ENCODE measurements at places on chromosomes 16 and 17.

GRCh38 chr17:79045842-79046196 is 21.9 kb downstream of the C1QTNF1 start:
- DNase-seq: peak; percentile 51

DNA sequence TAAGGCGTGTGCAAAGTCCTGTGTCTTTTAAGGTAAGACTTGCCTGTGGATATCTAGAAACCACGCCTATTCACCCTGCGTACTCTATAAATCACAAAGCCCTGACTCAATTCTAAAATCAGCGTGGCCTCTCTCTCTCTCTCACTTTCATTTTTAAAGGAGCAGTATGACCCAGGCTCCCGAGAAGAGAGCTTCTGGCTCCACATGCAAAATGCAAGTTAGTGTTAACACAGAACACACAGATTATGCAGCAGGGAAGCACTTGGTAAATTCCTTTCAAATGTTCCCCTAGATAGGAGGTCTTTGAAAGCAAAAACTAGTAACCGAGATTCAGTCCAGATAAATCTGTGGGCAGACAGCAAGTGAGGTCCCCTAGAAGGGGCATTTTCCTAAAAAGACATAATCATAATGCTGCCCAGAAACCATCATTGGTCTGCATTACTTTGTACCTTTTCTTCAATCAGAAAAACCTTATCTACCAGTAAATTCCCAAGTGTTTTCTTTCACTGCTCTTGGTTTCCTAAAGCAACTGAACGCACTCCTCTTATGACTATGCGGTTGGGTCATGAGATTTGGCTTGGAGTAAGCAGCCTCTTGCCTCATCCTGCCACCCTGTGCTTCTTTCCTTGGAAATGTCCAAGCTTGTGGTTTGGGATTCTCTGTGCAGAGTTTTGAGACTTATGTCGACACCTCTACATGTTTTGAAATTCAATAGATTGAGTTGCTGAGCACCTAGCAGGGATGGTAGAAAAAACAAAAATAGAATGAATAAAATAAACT is 31.7 kb upstream of the KCNJ2 start:
- DNase-seq: no peak

DNA sequence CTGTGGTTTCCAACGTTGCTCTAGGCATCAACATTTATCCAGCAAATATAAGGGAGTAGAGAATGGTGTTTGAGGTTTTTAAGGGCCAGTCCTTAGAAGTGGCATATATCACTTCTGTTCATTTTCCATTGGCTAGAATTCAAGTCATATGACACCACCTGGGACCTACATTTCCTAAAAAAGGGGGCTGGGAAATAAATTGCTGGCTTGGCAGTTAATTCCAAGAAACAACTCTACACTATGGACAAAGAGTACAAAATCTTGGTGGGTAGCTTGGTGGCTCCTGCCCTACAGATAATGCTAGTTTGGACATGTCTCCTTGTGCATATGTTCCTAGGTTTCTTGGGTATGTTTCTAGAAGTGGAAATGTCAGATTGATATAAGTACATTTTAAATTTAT is 7.6 kb downstream of the PPM1E start:
- DNase-seq: no peak

- no peak for DNase-seq
These were observed 381.8 kb downstream of the SOX9 start for GRCh38 chr17:72502371-72503341.

DNA sequence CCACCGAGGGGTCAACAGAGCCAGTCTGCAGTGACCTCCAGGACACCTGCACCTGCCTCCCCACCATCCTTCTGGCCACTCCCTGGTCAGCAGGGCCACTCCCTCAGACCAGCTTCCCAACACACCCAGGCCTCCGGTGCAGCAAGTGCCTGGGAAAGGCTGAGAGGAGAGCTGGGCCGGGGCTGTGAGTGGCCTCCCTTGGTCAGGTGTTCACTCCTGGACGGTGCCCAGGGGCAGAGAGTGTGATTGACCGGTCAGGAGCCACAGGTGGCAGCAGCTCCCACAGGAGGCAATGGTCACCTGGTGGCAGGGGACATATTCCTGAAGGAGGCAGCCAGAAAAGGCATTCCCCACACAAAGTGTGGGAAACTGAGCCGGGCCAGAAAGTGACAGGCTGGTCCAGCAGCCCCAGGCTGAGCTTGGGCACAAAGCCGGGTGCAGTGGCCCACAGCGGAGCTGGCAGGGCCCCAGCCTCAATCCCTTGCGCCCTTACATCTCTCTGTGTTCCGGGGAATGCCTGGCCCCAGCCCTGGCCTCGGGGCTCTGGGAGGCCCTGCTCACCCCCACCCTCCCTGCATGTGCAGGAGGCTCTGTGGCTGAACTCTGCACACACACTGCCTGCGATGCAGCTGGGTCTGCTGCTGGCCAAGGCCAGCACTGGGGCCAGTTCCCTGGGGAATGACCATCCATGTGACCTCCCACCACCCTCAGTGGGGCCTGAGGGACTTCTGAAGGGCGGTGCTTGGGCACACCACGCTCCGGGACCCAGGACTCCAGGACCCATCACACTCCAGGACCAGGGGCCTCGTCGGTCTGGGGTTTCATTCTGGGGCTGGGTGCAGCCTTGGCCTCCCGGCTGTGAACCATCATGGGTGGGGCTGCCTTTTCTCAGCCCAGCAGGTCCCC is 1.2 kb upstream of the C17orf99 start:
- no peak for DNase-seq

DNA sequence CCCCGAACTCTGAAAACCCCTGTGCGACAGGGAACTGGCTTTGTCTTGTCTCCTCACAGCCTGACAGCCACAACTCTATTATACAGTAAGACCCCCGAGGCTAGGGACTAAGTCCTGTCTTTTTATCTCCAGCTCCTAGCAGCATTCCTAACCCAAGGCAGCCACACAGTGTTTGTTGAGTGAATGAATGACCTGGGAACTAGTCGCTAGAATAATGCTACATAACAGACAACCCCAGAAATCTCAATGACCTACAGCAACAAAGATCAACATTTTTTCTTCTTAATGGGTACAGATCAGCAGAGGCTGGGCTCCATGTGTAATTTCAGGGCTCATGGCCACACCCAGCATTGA is 71.4 kb upstream of the TNRC6C start:
- no peak for DNase-seq

DNA sequence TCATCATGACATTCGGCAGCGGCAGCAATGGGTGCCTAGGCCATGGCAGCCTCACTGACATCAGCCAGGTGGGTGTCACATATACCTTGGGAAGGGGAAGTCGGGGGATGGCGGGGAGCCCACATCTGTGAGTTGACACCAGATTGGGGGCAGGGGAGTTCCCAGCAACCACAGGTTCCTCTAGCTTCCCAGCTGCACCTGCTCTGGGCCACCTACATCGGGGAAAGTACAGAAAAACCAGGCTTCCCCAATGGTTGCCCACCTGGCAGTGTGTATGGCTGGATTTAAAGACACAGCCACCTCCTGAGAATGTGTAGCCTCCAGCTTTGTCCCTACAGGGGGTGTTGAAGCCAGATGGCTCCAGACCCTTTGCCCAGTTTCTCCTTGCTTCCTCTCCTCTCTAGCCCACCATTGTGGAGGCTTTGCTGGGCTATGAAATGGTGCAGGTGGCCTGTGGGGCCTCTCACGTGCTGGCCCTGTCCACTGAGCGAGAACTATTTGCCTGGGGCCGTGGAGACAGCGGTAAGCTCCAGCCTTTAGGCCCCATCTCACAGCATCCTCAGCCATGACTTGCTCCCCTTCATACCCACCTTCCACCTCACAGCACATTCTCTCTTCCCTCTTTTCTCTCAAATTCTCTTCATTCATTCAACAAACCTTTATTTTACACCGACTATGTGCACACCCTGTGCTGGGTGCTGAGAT is 5.0 kb upstream of the TRAF4 start:
- DNase-seq: peak; percentile 82

- DNase-seq: no peak
These were observed 1.4 kb downstream of the NT5C start for GRCh38 chr17:75130059-75130631.

- peak; percentile 78 for DNase-seq
These were observed 17.9 kb downstream of the UTP4 start for GRCh38 chr16:69150146-69150865.

DNA sequence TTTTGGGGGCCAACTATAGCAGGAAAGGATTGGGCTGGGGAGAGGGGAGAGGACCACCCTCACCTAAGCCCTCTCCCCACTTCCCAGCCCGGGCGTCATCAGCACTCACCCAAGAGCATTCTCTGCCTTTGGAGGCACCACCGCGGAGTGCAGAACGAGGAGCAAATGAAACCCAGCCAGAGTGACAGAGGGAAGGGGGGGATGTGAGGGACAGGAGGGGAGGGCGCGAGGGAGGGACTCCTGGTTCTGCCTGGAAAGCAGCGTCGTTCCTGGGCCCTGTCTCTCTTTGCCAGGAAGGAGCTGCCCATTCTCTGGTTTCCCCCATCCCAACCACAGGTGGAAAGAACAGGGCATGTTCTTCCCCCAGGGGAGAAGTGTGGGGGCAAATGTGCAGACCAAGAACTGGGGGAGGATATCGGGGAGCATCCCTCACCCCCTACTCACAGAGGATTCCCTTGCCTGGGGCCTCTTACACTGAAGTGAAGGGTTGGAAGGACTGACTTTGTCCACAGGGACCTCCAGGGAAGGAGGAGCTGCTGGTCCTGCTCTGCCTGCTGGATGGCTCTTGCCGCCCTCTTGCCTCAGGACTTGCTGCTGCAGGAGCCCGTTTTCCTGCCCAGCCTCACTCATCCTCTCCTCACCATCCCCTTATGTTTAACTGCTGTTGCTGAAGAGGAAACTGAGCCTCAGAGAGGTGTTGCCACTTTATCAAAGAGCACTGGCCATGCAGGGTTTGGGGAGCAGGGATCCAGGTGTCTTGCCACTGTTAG is 3.5 kb upstream of the C17orf113 start:
- no peak for DNase-seq

GRCh38 chr16:81945665-81946064 is 65.6 kb downstream of the SDR42E1 start:
- no peak for DNase-seq

GRCh38 chr17:18039535-18040260 is 490 bp downstream of the GID4 start:
- DNase-seq: no peak

DNA sequence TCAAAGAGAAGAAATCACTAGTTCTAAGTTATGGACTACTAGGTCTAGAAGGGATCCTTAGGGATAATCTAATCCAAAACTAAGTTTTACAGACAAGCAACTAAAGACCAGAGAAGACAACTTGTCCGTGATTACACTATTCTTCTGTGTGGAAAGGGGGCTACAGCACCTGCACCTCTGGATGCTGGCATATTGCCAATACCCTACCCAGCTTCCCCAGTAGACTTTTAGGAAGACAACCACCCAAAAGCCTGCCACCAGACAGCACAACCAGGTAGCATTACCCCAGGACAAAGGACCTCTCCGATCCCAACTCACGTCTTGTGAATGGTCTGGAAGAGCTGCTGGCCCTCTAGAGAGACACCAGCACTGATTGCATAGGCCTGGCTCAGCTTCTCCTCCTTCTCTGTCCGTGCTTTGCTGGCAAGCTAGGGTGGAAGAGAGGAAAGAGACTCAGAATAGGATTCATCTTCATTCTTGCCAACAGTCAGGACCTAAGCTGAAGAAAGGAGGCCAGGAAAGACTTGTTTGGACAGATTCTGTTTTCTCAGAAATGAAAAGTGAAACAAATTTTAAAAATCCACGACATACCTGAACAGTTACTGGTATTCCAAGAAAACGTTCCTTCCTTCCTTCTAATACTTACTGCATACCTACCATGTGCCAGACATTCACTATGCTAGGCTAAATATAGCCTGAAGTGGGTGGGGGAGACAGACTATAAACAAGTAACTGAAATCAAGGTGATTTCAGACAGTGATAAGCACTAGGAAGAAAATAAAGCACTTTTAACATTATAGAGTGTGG is 25.3 kb upstream of the TMEM101 start:
- DNase-seq: no peak

DNA sequence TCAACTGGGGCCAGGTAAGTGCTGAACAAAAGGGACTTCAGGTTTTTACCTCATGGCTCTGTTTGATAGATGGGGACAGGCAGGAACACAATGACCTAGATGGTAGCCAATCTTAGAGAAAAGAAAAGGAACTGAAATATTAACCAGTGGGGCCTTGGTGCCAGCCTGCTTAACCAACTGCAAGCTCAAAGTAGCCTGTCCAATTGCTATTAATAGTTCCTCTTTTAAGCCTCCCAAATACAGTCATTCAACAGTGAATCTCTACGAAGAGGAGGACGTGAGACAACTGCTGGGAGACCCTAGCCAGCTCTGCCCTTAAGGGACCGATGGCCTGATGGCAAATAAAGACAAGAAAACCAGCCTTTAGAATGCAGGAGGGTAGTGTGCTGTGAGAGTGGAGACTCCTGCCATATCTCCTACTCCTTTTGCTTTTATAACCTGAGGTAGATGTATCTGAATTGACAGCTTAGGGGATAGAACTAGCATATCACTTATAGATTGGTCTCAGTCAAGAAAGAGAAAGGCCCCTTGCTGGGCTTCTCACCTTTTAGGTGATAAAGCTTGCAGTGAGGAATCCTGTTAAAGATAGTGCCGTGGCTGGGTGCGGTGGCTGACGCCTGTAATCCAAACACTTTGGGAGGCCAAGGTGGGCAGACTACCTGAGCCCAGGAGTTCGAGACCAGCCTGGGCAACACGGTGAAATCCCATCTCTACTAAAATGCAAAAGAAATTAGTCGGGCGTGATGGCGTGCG is 28.3 kb downstream of the ARSG start:
- DNase-seq: no peak

DNA sequence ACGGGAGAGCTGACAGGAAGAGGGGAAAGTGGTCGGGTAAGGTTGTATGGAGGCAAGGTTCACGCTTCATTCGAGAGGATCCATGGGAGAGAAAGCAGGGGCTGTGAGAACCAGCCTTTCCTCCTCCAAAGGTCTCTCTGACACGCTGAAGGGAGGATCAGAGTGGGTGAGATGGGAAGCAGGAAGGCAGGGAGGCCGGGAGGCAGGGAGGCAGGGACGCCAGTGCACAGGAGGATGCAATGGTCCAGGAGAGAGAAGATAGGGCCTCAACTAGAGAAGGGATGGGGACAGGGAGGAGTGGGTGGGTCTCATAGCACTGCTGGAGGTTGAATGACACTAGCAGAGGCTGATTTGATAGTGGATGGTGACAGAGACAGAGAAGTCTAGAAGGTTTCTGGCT is 54.1 kb downstream of the PIMREG start:
- no peak for DNase-seq

- no peak for DNase-seq
These were observed 102.3 kb downstream of the ZFHX3 start for GRCh38 chr16:72945611-72946010.

GRCh38 chr17:53722407-53722806 is 100.3 kb upstream of the KIF2B start:
- no peak for DNase-seq

DNA sequence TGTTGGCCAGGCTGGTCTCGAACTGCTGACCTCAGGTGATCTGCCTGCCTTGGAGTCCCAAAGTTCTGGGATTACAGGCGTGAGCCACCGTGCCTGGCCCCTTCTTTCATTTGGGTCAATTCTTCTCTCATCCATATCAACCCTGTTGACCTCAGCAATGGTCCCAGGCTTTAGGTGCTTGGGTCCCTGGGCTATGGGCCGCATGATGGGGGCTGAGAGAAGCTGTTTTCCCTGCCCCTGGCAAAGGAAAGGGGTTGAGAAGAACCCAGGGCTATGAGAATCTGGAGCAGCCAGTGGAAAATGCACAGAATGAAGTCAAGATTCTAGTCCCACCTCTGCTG is 90.2 kb upstream of the TOB1 start:
- no peak for DNase-seq
